Activated T-helper 9 cell treated with anti-CD3 and anti-CD28 coated beads, Interleukin-2, amount 50 U/mL, for 16 hours (primary cell): ENCODE measurements at places on chromosomes 4 and X.
A peak's percentile ranks its signal among the peaks of the same experiment; 100 is the strongest.

GRCh38 chrX:144219035-144219434 is 335.2 kb downstream of the UBE2NL start:
- DNase-seq, result no peak

DNA sequence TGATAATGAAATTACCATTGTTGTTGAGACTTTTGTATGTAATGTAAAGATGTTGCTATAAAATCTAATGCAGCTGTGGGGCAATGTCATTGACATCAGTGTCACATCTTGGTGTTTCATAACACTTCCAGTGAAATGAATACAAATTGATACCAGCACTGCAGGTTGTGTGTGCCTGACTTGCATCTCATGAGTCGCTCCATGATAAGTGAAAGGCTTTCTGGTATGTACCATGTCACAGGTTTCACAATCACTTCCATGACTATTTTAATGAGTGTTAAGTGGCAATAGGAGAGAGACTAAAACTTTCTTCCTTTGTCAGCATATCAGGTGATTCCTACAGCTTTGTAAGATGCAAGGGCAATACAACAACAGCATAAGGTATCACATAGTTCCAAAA is 94.4 kb downstream of the ABCB7 start:
- DNase-seq, result no peak

DNA sequence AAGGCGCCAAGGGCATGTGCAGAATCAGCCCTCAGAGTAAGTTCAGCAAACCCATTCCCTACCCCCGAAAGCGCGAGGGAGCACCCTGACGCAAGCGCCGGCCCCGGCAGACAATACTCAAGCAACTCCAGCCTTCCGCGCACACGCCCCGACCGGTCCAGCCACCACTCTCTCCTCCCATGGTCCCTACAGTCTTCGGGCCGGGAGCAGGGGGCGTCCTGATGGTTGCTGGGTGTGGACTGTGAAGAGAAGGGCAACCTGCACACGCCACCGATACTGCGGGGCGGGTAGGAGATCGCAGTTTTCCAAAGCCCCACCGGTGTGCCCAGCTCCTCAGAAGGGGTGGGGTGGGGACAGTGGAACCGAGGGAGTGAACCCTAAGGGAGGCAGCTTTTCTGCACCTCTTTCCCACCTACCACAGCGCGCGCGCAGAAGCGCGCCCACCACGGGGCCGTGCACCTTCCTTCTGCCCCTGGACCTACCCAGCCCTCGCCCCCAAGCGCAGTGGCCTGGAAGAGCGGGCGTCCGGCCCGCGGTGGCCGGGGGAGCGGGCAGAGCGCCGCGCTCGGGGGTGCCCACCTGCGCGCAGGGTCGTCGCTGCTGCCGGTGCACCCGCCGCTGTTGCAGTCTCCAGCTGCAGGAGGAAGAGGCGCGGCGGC is 650.2 kb upstream of the DIPK2B start:
- DNase-seq, result peak; percentile 14

GRCh38 chr4:81757691-81758090 is 286.0 kb upstream of the RASGEF1B start:
- DNase-seq, result no peak

DNA sequence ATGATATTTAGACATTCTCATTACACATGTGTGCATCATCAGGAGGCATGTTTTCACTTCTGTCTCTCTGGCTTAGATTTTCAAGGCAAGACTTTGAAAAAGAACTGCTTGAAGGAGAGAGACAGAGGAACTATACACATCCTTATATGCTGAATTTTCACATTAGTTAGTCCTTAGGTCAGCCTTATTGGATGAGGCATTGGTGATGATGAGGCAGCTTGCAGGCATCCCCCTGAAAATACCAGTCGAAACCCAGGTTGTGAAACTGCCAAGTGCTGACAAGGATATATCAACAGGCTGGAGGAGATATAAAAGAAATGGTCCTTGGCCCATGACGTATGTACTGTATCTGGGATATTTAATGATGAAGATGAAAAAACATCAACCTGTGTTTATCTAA is 297.2 kb upstream of the AADAT start:
- DNase-seq, result no peak

- DNase-seq, result no peak
Measured at GRCh38 chr4:186240848-186241491, 13.7 kb downstream of the KLKB1 start.

DNA sequence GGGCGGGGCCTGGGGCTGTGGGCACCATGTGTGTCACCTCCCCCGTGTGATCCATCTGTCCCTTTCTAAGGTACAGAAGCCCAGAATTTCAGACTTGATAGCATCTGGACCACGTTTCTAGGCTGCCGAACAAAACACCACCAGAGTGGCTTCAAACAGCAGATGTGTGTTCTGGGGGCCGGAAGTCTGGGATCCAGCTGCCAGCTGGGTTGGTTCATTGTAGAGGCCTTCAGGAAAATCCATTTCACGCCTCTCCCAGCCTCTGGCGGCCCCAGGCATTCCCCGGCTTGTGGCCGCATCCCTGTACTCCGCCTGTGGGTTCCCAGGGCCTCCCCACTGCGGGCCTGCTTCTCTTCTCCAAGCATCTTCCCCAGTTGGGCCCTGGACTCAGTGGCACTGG is 39.6 kb upstream of the GPR78 start:
- no peak for DNase-seq

DNA sequence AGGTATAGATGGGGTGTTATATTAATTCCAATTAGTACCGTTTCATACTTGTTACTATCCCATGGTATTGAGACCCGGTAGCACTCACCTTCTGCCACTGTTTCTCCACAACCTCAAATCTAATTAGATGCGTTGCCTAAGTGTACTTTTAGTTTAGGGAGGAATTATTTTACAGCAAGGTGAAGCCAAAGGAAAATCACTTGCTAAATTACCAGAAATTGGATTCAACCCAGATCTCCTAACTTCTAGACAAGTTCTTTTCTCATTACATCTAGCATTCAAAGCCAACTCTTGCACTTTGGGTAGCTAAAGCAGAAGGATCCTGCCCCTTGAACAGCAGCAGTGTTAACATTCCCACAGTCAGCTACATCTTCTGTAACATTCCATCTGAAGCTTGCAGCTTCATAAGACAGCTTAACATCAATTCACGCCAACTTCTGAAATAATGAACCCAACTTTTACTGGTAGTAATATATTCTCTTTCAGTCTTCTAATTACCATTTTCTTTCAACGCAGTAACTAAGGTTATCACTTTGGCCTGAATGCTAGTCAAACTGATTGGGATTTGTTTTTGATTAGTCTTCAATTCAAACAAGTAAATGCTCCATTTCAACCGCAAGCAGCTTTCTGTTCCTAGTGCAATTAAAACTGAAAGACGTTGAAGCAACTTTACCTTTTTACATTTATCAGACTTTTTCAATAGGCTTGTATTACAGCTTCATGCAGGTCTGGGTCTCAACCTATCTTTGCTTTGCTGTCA is 934 bp upstream of the SEC31A start:
- DNase-seq, result no peak

- DNase-seq, result no peak
Measured at GRCh38 chr4:85901500-85901899, 426.6 kb downstream of the ARHGAP24 start.

- DNase-seq, result no peak
Measured at GRCh38 chr4:2335729-2336101, 73.8 kb upstream of the MXD4 start.

DNA sequence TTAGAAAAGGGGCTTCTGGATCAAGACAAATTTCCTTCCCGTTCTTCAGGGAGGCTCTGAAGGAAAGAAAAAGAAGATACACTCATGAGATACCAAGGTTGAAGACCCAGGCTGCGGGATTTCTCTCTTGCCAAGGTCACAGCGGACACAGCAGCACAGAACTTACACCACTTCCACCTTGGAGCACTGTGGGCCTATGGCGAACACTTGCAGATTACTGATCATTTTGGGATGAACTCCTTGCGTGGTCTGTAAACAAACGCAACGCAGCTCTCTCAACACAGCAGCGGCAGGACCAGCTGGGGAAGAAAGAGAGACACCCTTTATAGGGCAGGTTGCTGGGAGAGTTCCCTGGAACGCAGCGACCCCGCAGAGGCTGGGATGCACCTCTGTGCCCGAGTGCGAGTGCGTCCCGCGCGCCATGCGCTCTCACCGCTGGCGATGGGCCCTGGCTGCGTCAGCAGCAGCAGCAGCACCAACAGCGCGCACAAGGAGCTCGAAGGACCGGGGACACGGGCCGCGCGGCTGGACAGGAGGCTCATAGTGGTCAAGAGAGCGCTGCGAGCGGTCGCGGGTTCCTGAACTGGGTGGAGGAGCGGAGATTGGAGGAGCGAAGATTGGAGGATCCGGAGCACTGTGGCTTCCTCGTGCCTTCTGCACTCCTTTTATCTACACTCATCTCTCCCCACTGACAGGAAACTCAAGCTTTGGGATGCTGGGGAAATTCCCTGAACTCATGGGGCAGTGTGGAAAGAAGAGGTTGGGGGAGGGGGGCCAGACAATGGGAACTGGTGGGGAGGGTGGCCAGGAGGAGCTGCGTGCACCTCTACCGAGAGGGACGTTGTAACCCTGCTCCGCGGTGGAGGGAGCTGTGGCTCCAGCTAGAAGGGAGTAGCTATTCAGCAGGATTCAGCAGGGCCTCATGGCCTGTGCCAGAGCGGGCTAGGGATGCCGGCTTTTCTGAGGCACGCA is at the start of gene CXCL5:
TSS of gene CXCL5 (minus strand) at position 638 of the 972 bp plus-strand sequence. CDS start at position 542, 96 bp downstream.
- DNase-seq, result no peak

- DNase-seq, result no peak
Measured at GRCh38 chrX:49192722-49193328, 6.7 kb upstream of the PRICKLE3 start.

GRCh38 chr4:185196437-185196836 is 7.4 kb downstream of the CFAP97 start:
- DNase-seq, result no peak

- DNase-seq, result no peak
Measured at GRCh38 chrX:20265726-20266681, 705 bp downstream of the RPS6KA3 start.

DNA sequence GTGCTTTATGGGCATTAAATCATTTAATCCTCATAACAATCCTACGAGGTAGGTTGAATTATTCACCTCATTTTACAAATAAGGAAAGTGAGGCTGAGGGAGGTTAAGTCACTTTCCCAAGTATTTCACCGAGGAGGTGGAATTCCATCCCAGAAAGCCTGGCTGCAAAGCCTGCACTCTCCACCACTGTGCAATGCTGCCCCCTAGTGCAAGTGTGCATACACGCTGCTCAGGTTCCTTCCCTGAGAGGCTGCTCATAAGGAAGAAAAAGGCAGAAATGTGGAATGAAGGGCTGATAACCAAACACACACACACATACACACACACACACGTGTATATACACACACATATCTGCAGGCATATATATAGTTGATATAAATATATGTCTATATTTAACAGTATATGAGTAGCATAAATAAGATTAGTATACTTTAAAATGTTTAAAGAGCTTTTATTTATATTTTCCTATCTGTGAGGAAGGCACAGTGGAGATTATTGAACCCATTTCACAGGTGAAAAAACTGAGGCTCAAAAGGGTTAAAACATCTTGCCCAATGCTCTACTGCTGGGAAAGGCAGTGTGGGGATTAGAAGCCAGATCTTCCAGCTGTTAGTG is 714.5 kb upstream of the TENM3 start:
- no peak for DNase-seq

- no peak for DNase-seq
Measured at GRCh38 chrX:38937926-38938325, 136.7 kb downstream of the MID1IP1 start.

- DNase-seq, result no peak
Measured at GRCh38 chr4:40423735-40424134, 88.6 kb downstream of the CHRNA9 start.

GRCh38 chrX:2521092-2521926 is 20.5 kb upstream of the DHRSX start:
- no peak for DNase-seq

GRCh38 chrX:117713411-117713810 is 403.2 kb downstream of the KLHL13 start:
- DNase-seq, result no peak

- no peak for DNase-seq
Measured at GRCh38 chrX:131649741-131650140, 105.9 kb downstream of the OR13H1 start.

DNA sequence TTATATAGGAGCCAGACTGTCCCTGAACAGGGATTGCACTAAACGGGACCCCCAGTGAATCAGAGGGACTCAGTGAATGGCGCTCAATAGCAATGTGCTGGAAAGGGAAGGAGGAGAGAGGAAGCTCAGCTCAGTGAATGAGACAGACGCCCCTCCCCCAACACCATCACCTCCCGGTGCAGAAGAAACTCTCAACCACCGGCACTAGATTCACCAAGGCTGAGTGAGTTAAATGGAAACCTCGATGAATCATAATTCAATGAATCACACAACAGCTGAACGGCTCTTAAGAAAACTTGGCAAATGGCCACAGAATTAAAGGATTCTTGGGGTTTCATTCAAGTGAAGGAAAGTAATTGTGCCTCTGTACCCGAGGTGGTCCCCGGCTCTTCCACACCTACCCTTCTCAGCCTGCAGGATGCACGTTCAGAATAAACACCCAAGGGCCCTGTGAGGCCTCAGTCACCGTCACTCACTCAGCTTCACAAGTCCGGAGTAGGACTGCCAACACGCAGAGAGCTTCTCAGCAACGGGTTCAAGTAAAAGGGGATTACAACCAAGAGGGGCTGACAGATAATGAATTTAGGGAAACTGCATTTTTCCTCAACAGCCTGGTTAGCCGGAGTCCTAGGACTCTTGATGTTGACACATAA is 29.3 kb downstream of the CRMP1 start:
- DNase-seq, result no peak

DNA sequence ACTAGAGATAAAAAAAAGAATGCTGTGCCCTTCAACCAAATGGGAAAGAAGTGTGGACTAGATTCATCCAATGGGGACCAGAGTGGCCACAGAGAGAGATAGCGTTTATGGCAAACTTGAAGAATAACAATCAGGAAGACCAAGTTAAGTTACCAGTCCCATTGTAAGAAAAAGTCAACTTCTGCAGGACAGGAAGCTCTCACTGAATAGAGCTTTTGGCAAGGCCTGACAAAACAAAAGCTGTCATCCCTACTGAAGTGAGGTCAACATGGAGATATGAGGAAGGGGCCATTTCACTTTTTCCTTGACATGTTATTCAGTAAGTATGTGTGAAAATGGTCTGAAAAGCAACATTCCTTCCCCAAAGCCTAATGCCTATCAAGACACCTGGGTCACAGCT is 111.8 kb upstream of the KLHL13 start:
- no peak for DNase-seq

DNA sequence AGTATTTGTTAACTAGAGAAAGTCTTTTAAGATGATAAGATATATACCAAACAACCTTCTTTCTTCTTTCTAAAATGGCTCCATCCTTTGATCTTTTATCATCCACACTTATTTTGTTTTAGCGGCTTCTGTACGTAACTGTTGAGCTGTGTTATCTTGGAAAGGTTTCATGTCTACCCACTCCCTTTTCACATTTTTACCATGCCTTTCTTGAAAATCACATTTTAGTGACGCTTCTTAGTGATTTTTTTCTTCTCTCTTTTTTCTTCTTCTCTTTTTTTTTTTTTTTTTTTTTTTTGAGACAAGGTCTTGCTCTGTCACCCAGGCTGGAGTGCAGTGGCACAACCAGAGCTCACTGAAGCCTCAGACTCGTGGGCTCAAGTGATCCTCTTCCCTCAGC is 135.1 kb downstream of the CHIC2 start:
- DNase-seq, result no peak
